ENCODE measurements at places on chromosomes 12 and 14.

DNA sequence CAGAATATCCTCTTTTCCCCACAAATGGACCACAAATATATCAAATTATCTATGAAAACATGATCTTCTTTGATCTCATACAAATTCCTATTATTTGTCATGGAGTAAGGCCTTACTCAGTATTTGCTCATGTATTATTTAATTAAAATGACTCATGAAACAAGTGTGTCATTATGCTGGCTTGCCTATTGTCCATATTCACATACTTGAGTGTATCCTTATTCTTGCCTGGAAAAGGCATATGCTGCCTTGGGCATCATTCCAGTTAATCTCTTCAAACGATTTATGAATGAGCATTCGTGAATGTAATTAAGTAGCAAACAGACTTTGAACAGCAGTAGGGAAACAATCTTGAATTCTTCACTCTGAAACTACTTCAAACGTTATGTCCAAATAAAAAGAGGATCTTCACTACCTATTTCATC, 22.6 kb upstream of the SNRPF start:
- no peak for DNase-seq

DNA sequence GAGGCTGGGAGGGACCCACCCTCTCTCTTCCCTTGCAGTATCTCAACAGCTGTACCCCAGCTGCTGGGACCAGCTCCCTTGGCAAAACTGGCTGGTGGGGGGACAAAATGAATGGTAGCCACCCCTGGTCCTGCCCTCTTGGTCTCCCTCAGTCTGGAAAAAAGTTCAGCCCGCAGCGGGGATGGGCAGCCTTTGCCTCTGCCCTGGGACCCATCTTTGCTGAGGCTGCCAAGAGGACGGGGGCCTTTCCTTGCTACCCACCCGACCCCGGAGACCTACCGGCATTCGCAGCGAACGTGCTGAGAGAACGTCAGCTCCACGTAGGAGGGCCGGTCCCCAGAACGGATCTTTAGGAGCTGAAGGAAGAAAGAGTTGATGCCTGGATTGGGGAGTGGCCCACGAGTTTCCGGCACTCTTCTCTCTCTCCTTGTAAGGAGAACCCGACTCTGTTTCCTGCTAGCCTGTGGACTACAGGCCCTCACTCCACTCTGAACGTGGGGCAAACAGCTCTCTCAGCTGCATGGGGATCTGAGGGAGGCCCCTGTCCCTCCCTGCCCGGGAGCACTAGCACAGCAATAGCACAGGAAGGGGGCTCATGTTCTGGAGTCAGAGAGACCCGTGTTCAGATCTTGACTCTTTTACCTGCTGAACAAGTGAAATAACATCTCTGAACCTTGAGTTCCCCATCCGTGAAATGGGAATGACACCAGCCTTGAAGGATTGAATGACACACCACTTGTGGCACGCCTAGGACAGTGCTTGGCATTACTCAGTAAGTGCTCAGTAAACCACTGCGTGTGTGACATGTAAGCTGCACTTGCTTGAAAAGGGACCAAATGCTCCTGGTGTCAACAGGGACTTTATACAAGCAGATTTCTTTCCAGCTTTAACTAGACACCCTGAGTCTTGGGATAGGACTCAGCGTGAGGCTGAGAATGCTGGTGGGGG, 6.9 kb downstream of the PGF start:
- no peak for DNase-seq

DNA sequence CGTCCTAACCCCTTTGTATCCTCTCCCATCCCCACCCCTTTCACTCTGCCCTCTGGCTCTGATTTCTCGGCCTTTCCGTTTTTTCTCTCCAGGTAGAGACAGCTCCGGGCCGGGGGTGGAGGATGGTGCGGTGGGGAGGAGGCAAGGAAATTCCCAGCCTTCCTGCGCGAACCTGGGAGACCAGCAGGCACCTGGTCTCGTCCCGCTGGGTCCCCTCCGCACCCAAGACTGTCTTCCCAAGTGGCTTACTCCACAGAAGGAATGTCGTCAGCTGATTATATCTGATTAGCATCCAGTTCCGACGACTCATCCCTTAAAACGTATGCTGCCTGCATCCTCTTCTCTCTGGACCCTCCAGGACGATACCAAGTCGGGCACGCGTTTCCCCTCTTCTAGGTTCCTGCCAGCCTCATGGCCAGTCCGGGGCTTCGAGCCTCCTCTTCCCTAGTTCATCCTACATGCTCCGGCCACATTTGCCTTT, 42.2 kb upstream of the CAPRIN2 start:
- DNase-seq: peak; percentile 27

DNA sequence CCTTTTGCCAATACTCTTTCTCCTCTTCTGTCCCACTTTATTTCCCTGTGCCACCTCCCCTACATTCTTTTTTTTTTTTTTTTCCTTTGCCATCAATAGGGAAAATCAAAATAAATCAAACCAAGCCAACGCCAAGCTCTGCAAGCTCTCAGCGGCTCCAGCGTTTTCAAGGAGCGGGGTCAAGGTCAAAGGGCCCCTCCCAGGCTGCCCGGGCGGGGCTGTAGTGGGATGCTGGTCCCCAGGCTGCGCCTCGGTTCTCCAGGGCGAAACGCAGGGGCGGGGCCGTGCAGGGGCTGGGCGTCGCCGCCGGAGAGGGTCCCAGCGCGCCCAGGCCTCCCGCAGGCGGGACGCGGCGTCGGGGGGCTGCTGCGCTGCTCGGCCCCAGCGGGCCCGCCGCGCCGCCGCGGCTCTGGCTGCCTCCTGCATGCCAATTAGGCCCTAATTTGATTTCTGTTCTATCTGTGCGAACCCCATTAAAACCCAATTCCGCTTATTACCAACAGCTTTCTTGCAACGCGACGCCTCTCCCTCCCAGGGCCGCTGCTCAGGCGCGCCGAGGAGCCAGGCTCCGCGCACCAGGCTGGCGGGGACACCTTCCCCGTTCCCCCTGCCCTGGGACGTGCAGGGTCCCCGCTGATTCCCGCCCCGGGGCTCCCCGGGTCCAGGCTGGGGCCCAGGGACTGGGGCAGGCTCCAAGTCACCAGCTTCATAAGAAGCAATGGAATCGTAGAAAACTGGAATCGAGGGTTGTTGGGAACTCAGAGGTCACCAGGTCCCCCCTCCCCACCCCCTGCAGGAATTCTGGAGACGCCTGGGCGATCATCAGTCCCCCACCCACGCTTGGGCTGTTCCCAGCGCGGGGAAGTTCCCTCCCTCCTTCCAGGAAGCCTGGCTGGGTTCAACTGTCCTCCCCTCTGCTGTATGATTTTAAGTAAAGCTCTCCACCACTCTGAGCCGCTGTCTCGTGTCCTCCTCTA, 50.7 kb upstream of the MAP1LC3B2 start:
- DNase-seq: no peak

GRCh38 chr12:45626965-45627364, 102.5 kb upstream of the ARID2 start:
- DNase-seq: no peak

GRCh38 chr12:98332642-98333041, 182.7 kb upstream of the TMPO start:
- no peak for DNase-seq

GRCh38 chr12:28507867-28508266, 317.6 kb downstream of the CCDC91 start:
- no peak for DNase-seq

- no peak for DNase-seq
These were observed 876 bp downstream of the LUM start for GRCh38 chr12:91110311-91110924.

GRCh38 chr14:90911121-90911520, 94.9 kb upstream of the TTC7B start:
- no peak for DNase-seq

DNA sequence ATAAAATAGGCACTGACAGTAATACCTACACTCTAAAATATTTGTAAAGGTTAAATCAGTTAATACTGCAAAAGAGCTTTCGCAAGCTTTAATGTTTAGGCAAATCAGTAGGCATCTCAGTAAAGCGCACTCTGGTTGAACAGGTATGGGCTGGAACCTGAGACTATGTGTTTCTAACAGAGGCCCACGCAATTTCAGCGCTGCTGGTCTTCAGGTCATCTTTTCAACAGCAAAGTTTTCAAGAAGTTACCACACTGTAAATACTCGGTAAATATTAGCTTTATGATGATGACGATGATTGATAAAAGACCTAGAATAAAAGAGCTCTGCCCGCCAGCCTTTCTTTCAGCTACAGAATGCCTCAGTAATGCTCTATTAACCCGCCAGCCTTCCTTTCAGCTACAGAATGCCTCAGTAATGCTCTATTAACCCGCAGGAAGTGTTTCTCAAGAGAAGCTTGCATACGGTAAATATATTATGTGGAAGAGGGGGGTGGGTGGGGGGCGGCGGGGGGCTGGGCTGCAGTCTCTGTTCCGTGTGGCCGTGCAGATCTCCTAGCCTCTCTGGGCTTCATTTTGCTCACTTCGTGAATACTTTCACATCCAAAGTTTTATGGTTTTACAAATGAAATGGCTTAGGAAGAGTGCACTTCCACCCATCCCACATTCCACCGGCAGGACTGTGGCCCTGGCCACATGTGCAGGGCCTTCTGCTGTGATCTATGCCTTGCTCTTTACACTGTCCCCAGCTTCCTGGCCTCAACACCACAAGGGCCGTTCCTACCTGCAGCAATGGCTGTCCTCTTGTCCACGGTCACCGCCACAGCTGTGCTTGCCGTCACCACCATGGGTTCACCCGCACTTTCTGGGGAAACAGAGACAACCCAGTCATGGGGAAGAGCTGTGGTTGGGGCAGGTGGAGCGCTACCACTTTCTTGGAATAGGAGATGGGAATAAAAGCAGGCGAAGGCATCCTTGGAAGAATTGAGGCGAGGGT, 19.9 kb downstream of the LRTM2 start:
- no peak for DNase-seq

DNA sequence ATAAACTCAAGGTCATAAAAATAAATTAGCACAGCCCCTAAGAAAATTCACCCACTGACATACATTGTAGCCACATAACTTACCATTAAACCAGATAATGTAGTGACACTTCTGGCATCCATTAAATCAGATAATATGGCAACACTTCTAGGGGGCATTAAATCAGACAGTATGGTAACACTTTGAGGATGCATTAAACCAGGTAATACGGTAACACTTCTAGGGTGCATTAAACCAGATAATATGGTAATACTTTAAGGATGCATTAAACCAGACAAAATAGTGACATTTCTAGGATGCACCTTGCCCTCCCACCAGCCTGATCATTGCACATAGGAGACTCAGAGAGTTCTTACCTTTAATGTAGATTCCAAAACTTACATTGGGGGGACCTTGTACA, 1220.5 kb upstream of the TMEM132C start:
- DNase-seq: no peak

GRCh38 chr12:31323391-31324115, 2.4 kb downstream of the SINHCAF start:
- no peak for DNase-seq

DNA sequence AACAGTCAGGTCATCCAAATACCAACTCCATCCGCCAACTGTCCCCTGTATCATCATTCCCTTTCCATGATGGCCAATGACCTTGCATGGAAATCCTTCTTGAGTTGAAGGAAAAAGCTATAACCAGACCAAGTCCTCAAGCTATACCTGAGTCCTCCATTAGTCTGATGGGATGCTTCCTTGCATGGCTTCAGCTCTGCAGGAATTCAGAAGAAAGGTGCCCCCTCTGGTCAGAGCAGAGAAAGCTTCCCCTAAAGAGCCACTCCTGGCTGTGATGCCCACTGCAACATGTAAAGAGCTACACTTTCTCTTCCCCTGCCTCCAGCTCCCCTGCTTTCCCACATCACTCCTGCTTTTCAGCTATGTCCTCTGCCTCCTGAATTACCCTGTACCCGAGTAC, 43.1 kb upstream of the FKBP4 start:
- no peak for DNase-seq

GRCh38 chr12:7131502-7131866, 1.3 kb downstream of the CLSTN3 start:
- no peak for DNase-seq

GRCh38 chr12:1993341-1993740, 10.9 kb downstream of the DCP1B start:
- DNase-seq: no peak

- DNase-seq: no peak
These were observed 397.2 kb downstream of the NRXN3 start for GRCh38 chr14:78567343-78567742.

DNA sequence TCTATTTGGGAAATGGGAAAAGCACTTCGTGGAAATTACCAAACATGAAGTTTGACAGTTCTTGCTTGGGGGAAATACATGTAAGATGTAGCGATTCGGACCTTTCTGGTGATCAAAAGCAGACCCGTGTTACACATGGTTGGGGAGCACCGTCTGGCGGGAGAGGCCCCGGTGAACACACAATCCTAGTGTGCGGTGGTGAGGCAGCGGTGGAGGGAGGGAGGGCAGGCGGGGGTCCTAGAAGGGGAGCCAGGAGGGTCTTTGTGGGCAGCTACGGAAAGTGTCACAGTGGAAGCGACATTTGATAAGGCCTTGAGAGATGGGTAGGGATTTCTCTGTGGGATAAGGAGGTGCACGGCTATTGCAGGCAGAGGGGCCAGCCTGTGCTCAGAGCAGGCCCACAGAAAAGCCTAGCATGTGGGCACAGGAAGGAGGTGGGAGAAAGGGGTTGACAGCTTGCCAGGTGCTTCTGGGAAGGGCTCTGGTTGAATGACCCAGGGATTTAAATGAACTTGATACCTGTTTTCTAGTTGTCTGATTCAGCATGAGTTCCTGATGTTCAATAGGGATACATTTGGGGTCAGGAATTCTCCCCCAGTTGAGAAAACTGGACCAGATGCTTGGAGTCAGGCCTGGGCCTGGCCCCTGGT, 7.2 kb downstream of the MVK start:
- no peak for DNase-seq

DNA sequence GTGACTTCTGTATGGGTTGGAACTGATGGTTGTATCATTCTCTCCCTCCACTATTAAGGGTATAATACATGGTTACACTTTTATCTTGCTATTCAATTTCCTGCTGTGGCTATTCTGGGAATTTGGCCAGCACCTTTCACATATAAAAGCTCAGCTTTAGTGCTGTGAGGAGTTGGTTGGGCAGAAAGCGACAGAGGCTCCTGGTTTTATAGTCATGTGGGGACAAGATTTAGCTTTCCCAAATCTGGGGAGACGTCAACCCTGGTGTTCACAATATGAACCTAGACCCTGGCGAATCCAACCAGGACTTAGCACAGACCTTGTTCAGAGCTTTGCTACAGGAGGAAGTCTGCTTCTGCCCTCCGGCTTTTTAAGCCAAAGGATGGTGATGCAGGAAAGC, 36.5 kb downstream of the FOS start:
- no peak for DNase-seq

GRCh38 chr14:95832012-95832411, 44.6 kb upstream of the TUNAR start:
- DNase-seq: no peak

DNA sequence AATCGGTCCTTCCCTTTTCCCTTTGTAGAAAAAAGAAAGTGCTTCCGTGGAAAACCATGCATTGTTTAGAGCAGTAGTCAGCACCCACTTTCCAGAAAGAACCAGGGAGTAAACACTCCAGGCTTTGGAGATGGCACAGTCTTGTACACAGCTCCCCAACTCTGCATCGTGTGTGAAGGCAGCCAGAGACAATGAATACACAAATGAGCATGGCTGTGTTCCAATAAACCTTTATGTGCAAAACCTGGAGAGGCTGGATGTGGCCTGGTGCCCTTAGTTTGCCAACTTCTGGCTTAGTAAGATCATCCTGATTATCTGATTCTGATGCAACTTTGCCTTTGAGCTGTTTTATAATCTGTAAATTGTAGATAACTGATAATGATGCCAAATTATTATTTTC, 463.4 kb upstream of the TMEM132C start:
- no peak for DNase-seq

Measured in frontal cortex (tissue), 4 donors.